Stimulated activated CD4-positive, alpha-beta T cell treated with anti-CD3 and anti-CD28 coated beads, TNF-alpha, amount 100 ng/mL, for 24 hours (primary cell): ENCODE measurements at places on chromosomes 7 and 10.

- DNase-seq: peak; percentile 28
Measured at GRCh38 chr10:5563991-5564536, 39.3 kb downstream of the CALML3 start.

DNA sequence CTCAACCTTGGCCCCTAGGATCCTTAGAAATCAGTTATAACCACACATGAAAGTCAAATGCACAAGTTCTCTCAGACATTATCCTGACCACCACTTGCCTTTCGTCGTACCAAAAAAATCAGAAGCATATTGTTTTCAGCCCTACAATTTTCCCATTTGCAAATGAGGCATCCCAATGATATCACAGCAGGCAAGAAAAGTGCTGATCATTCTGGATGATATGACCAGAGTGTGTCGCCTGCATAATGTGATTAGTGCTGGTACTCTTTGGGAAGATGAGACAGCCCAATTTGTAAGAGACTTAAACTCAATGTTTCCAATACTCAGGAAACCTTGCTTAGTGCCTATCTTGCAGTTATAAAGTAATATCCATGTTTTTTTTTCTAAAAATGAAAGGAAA lies 168.0 kb downstream of the SORCS1 start:
- DNase-seq: no peak

- DNase-seq: no peak
Measured at GRCh38 chr10:85919491-85920021, 447.0 kb downstream of the GRID1 start.

DNA sequence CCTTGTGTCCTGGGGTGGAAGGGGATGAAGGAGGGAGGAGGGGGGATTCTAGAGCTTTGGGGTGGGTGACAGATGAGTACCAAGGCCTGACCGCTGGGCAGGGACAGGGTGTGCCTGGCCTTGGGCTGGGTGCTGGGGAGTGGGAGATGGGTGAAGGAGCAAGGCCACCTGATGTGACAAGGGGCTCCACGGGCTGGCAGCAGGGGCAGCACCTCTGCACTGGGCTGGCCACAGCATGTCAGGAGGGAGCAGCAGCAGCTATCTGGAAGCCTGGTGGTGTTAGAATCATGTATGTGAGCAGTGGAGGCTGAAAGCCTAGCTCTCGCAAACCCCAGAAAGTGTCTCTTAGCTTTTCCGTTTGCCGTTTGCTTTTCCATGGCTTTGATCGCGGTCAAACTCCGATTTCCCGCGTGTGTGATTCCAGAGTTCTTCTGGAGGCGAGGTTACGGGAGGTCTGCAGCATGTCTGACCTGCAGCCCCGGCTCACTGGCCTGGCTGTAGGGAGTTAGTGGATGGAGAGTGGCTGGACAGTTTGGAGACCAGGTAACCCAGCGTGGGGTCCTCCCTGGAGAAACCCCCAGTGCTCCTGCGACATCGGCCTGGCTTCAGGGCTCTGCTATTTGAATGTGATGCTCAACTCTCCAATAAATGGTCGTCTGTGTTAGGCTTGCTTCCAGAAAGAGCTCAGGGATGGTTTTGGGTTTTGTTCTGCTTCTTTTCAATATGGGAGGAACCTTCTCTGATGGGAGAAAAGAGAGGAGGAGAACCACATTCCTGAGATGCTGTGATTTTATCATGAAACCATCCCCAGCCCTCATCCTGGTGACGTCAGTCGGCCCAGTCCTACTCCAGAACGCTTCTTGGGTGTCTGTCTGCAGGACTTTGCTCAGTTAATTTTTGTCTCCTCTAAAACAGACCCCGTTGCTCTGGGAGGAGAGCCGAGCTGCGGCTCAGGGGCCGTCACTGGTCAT lies 105.5 kb downstream of the CUX1 start:
- DNase-seq: no peak

GRCh38 chr10:31099664-31100063 lies 68.0 kb upstream of the ZNF438 start:
- DNase-seq: peak; percentile 21

DNA sequence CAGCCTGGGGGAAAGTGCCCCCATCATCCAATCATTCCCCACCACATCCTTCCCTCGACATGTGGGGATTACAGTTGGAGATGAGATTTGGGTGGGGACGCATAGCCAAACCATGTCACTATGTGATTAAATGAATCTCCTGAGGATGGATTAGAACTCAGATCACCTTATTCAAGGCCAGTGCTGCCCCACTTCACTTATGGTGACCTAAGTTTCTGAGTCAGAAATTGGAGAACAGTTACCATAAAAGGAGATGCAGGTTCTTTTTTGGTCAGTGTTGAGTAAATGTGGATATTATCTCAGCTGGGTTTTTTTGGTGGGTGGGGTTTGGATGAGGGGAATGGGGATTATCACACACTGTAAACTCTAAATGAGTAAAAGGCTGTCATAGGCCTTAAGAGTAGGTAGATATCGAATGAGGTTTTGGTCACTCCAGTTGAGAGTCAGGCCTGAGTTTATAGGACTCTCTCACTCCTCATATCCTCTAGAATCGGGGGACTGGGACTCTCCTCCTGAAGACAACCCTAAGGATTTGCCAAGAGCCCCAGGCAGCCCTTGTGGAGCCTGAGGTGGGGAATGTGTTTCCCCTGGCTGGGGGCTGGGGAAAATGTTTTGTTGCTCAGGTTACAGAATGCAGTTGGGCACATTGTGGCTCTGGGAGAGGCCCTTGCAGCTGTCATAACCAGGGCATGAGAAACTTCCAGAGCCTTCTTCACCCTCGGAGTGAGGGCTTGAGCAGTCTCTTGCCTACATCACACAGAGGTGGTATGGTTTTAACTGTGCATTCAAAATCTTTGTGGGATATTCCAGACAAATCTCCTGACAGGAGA lies 213.0 kb downstream of the BAMBI start:
- DNase-seq: no peak

DNA sequence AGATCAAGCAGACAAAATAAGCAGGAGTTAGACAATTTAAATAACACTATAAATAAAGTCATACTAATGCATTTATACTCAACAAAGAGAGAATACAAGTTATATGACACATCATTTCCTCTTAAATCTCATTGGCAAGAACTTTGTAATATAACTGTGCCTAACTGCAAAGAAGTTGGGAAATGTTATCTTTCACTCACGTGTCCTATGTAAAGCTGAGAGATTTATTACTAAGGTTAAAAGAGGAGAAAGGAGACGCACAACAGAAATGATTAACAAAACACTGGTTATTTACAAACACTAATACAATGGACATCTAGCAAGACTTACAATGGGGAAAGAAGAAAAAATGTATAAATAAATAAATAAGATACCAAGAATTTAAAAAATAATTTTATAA lies 12.7 kb upstream of the TMEM273 start:
- no peak for DNase-seq

DNA sequence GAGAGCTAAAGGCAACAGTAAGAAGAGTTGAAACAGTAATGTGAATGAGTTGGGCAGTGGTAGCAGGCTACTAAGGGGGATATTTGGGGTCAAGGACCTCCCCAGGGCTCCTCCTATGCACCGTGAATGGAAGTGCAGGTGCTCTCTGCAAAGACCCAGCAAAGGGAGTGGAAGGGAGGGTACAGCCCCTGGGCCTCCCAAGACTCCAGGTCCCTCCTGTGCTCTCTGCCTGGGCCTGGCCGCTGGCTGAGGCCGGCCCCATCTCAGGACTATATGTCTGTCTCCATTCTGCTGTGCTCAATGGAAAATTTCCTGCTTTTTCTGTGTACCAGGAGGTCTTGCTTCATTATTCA lies 372.1 kb upstream of the MKI67 start:
- no peak for DNase-seq

- DNase-seq: no peak
Measured at GRCh38 chr7:54705436-54705835, 53.6 kb downstream of the SEC61G start.

DNA sequence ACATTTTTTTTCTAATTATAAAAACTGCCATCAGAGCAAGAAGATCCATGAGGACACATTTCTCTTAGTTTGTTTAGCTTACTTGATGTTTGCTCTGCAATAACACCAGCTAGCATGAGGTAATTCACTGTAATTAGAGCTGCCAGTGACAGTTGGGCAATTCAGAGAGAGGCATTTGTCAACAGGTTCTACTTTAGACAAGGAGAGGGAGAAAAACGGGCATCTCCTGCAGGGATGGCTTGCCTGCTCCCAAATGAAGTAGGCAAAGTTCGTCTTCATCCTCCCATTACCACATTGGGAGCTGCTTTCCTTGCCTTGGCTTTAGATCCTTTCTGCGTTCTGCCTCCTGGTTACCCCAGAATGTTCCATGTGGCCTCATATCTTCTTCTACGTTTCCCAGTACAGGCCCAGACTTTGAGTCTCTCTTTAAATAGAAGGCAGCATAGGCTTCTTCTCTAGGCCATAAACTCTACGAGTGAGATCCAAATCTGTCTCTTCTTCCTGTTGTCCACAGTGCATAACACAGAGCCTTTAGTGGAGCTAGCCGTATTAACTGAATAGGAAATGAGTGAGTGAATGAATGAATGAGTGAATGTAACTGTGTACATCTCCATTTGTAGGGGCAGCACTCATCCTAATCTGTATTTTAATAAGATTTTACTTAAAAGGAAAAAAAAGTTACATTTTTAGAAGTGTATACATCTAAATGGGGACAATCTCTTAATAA lies 21.2 kb downstream of the ASB15 start:
- DNase-seq: no peak

GRCh38 chr7:7201578-7202374 lies 19.4 kb downstream of the C1GALT1 start:
- DNase-seq: peak; percentile 19

GRCh38 chr10:7435674-7436073 lies 24.8 kb upstream of the SFMBT2 start:
- DNase-seq: no peak

DNA sequence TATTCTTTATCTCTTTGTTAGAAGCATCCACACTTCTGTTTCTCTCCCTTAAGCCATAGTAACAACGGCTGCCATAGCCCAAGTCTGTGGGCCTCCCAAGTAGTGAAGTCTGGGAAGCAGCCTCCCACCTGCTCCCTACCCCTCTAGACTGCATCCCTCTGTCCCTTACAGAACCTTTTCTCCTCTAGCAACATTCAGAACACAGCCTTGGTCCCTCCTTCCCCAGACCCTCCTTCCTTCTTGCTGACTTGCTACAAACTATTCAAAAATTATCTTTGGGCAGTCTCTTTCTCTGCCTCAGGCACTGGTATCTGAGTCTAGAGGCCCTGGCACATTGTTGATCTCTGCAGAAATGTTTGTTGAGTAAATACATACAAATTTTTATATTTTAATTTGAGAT lies 2.3 kb upstream of the NYAP1 start:
- no peak for DNase-seq

DNA sequence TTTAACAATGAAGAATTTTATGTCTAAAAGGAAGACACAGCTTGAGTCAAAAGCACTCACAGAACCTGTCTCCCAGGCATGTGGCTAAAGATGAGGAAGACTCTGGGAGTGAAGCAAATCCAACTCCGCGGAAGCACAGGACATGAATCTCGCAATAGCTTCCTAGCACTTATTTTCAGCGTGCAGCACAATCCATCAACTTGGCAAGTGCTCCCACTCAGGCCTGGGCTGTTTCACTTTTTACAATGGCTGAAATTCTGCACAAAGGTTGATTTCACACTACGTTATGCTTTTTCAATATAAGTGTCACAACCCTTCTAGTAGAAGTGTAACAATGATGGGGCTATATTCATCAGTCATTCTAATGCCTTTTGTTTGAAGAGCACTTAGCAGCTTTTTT lies 180.2 kb downstream of the XPNPEP1 start:
- DNase-seq: no peak

- DNase-seq: no peak
Measured at GRCh38 chr10:130924138-130924819, 387.2 kb downstream of the TCERG1L start.

DNA sequence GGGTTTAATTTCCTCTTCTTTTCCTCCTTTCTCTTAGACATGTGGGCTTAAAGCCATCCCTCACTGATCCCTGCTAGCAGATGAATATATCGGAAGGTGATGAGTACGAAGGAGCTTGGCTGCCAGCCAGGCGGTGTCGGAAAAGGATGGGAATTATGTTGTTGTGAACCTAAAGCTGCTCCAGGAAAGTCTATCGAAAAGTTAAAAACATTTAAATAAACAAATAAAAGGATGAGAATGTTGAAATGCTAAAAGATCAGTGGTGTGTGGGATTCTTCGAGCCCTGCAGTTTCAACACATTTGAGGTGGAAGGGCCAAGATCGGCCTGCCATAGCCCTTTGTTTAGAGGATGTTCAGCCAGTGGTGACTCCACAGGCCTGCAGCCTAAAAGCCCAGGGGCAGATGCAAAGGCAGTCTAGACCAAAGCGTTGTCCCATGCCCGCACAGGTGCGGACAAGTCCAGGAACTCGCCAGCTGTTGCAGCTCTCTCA lies 107.9 kb downstream of the JCAD start:
- no peak for DNase-seq

GRCh38 chr10:101495324-101495925 lies 92.6 kb downstream of the POLL start:
- DNase-seq: no peak

- DNase-seq: no peak
Measured at GRCh38 chr7:15015545-15016314, 113.2 kb upstream of the DGKB start.

- DNase-seq: no peak
Measured at GRCh38 chr7:64887756-64888508, 15.1 kb upstream of the ZNF273 start.

- DNase-seq: no peak
Measured at GRCh38 chr10:118286051-118286838, 55.9 kb downstream of the FAM204A start.

DNA sequence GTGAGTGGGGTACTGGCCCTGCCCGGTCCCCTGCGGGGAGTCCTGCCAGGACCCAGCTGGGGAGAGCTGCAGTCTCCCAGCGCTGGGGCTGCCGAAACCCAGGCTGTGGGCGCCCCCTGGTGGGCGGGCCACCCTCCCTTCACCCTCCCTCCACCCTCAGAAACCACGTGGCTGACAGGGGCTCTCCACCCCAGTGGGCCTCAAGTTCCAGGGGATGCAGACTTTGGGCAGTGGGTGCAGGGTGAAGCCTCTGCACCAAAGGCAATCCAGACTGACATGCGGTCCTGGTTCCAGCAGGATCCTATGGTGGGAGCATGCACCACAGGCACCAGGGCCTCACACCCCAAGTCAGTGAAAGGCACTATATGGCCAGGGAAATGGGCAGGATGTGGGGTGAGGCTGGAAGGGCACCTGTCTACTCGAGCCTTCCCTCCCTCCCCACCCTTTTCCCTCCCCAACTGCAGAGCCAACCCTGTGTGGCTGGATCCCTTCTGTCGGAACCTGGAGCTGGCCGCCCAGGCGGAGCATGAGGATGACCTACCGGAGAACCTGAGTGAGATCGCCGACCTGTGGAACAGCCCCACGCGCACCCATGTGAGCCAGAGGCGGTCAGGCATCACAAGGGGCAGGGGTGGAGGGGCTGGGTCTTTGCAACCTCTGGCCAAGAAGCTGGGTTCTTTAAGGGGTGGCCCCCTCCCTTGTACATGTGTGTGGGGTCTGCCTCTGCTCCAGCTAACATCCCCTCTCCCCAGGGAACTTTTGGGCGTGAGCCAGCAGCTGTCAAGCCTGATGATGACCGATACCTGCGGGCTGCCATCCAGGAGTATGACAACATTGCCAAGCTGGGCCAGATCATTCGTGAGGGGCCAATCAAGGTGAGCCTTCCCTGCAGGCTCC lies 38.8 kb downstream of the PSAP start:
- DNase-seq: peak; percentile 55

- DNase-seq: no peak
Measured at GRCh38 chr10:35712486-35712885, 70.4 kb upstream of the FZD8 start.

- DNase-seq: no peak
Measured at GRCh38 chr7:81361769-81362312, 408.0 kb downstream of the HGF start.

GRCh38 chr10:83012866-83013265 lies 1126.4 kb upstream of the GHITM start:
- DNase-seq: no peak

- DNase-seq: no peak
Measured at GRCh38 chr10:59580026-59580863, 129.4 kb downstream of the SLC16A9 start.
